Inflammatory macrophage treated with lipopolysaccharide for 4 hours (primary cell): ENCODE measurements at places on chromosomes 1 and 21.

- no peak for DNase-seq
Observed at GRCh38 chr1:157110686-157111085, 11.1 kb upstream of the ETV3L start.

GRCh38 chr1:36155408-36156328 lies at the start of gene MAP7D1:
MAP7D1 (plus strand) TSS chr1:36156160; CDS start chr1:36156418, 258 bp downstream.
- DNase-seq, result peak; percentile 83

DNA sequence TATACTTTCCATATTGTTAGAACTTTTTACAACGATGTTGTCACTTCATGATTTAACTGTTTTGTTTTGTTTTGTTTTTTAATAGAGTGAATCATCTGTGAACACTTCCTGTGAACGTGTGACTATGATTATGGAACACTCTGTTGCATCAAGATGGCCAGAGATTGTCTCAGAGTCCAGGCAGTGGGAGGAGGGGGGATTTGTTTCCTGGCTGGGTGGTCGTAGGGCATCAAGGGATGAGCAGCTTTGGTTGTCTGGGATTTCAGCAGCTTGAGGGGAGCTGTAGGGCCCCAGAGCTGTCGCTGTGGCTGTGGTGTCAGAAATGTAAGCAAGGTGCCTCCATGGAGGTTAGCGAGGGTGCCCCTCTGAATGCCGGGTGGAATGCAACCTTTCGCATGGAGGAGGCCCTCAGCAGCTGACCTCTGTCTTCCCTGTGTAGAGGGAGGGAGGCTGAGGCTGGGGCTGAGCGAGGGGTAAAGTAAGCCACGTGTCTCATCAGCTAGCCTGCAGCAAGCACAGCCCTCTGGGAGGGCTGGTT lies 21.4 kb downstream of the NEK2 start:
- peak; percentile 74 for DNase-seq

GRCh38 chr1:63124666-63125191 lies 197.6 kb upstream of the FOXD3 start:
- DNase-seq, result peak; percentile 46

DNA sequence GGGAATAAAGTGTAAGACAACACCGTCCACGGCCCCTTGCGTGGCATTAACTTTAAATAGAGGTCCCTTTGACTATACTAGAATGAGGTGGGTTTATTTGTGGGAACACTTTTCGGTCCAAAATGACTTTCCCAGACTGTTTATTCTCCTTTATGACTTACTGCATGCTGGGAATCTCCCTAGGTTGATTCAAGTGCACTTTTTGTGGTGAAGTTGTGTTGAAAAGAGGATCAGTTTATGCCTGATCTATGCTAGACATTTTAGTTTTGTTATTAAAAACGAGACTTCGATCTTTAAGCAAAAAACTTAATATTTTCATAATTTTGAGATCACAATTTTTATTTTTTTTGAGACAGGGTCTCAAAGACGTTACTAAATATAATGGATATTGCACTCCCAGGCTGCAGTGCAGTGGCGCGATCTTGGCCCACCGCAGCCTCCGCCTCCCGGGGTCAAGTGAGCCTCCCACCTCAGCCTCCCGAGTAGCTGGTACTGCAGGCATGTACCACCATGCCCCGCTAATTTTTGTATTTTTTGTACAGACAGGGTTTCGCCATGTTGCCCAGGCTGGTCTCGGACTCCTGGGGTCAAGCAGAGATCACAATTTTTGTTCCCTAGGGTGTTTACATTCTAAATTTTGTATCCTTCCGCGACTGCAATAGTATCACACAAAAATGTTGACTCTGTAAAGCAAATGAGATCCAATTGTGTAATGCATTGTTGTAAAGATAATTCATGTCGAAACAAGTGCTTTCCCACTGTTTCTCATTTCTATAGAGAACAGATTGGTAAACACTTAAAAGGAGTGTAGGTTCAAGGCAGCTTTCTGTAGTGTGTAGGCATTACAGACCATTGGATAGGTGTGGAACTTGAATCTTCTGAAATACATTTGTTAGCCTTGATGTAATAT lies 1.6 kb downstream of the CDC42 start:
- DNase-seq, result peak; percentile 84

GRCh38 chr1:222931023-222931422 lies 116.2 kb downstream of the DISP1 start:
- DNase-seq, result no peak

- DNase-seq, result peak; percentile 69
Observed at GRCh38 chr1:212777151-212777550, 14.4 kb downstream of the NSL1 start.

GRCh38 chr1:230215529-230215928 lies 148.5 kb downstream of the GALNT2 start:
- no peak for DNase-seq

- DNase-seq, result peak; percentile 22
Observed at GRCh38 chr1:169949139-169949538, 55.4 kb upstream of the SCYL3 start.

DNA sequence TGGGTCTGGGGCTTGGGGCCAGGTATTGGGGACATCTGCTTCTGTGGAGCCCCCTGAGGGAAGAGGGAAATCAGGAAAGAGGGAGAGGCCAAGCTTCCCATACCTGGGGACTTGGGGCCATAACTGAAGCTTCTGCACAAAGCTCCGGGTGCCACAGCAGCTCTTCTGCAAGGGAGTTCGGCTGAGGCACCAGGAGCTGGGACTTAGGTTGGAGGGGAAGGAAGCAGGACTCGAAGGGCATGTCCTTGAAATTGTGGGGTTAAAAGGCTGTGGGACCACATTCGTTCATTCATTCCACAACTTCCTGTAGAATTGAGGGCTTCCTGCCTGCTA lies 1.7 kb upstream of the EPS8L3 start:
- no peak for DNase-seq

- DNase-seq, result no peak
Observed at GRCh38 chr1:227766653-227767277, 31.5 kb downstream of the SNAP47 start.

DNA sequence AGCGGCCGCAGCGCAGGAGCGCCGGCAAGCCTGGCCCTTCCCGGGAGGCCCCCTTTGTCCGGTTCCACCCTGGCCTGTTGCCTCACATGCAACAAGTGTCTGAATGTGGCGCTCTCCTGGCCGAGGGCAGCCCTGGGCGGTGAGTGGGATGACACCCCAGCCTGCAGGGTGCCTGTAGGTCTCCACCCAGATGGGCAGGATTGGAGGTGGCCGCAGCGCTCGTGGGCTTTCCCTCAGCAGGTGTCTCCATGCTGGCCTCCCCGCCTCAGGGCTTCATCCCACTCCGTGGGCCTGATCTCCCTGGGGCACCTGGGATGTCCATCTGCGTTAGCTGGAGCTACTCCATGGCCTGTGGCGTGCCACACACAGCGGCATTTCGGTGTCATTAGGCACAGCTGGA lies 1.5 kb downstream of the MIB2 start:
- DNase-seq, result no peak

DNA sequence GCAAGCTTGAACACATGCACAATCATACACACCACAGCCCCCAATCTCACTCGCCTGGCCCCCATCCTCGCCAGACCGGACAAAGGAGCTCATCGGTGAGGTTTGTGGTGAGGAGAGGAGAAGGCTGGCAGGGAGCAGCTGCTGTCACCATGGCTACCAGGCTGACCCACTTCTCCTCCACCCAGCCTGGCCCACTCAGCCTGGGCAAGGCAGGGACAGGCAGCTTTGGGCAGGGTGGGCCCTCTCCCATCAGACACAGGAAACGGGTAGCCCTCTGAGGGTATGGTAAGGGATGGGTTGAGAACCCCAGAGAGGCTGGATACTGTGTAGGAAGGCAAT lies 15.9 kb downstream of the RIMS3 start:
- DNase-seq, result no peak

- no peak for DNase-seq
Observed at GRCh38 chr21:36052860-36053714, 7.2 kb downstream of the SETD4 start.

GRCh38 chr1:157287462-157287861 lies 149.3 kb upstream of the ETV3 start:
- no peak for DNase-seq

GRCh38 chr21:44887807-44888580 lies 14.5 kb upstream of the PTTG1IP start:
- DNase-seq, result no peak

DNA sequence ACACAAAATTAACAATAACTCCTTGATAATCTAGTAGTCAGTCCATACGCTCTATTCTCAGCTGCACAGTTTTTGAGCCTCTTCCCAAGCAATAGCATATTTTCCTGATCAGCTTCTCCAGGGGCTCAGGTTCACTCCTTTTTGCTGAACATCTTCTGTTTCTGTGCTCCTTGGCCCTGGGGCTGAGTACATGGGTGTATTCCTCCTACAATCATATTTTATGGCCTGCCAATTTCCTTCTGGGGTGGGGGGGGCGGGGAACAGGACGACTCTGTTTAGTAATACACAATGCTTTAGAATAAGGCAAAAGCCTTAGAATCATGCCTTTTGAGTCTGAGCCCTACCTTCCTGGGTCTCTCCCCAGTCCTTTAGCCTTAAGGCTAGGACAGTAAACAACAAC lies 8.5 kb downstream of the CLDN19 start:
- no peak for DNase-seq

- DNase-seq, result no peak
Observed at GRCh38 chr1:93687542-93687941, 5.9 kb upstream of the BCAR3 start.

DNA sequence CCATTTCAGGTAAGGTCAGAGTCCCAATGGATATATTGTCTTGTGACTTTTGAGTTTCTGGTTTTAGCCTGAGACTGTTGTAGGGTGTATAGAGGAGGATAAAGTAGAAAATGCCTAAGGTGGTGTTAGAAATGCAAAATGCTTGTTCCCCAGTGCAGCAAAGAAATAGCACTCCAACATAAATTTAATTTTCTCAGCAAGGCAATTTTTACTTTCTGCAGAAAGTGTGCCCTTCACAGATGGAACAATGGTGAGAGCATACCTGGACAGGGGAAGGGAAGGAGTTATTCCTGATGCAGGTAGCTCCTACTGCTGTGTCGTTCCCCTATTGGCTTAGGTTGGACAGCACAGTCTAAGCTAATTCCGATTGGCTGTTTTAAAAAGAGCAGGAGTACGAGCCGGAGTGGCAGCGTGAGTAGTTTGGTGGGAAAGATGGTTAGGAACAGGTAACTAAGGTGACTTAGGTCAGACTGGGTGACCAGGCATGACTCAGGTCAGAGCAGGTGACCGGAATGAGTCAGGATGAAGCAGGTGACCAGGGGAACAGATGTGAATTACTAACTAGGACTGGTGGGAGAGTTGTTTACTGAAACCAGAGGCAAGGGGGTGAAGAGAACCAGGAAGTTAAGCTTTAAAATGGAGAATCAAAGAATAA lies 21.5 kb downstream of the SPATA45 start:
- no peak for DNase-seq

- peak; percentile 24 for DNase-seq
Observed at GRCh38 chr21:45644041-45644906, 749 bp downstream of the PCBP3 start.

DNA sequence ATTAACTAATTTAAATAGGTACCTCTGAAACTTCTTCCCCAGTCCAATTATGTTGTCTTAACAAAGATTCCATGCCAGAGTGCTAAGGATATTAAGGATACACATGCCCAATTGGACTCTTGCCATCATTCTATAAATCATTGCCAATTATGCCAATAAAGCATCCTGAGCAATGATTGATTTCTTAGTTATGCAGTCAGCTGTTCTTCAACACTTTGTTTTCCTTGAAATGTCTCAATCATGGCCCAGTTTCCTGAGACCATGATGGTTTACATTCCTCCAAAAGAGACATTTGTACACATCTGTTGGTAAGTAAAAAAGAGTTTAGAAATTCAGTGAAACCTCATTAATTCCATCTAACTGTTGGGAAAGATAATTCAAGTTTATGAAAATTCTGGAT lies 180.4 kb upstream of the PKN2 start:
- DNase-seq, result no peak

DNA sequence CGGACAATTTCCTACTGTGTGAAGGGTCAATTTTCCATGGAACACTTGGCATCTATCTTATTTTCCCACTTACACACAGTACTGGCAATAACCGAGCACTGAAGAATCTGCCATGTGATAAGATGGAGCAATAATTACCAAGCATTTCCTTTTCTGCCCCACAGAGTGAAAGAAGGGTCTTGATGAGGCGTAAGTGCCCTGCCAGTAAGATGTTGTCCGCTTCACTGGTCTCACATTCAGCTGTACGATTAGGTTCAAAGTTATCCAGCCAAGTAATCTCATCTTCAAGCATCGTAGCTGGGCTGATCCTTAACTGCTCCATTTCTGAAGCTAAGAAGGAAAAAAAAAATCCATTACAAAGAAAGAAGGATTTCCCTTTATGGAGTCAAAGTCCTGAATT lies 67.8 kb downstream of the PCSK9 start:
- DNase-seq, result no peak

- DNase-seq, result no peak
Observed at GRCh38 chr21:46159390-46159789, 4.0 kb upstream of the FTCD start.

- peak; percentile 89 for DNase-seq
Observed at GRCh38 chr1:246730839-246731238, 6.6 kb downstream of the SCCPDH start.

GRCh38 chr1:119083980-119084379 lies 56.5 kb downstream of the WARS2 start:
- DNase-seq, result no peak

DNA sequence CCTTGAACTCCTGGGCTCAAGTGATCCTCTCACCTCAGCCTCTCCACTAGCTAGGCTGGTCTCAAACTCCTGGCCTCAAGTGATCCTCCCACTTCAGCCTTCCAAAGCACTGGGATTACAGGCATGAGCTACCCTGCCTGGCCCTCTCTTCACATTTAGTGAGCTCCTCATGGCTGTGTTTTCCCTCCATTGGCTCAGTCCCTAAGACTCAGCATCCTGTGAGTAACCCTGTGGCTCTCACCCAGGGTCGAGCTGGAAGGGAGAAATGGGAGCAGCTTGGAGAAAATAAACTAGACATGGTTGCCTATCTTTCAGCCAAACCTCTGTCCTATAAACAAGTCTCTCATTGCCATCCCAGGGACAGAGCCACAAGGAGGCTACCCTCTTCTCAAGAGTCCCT lies 17.5 kb downstream of the NCF2 start:
- DNase-seq, result no peak
